ENCODE measurements at places on chromosomes 2 and 18.

DNA sequence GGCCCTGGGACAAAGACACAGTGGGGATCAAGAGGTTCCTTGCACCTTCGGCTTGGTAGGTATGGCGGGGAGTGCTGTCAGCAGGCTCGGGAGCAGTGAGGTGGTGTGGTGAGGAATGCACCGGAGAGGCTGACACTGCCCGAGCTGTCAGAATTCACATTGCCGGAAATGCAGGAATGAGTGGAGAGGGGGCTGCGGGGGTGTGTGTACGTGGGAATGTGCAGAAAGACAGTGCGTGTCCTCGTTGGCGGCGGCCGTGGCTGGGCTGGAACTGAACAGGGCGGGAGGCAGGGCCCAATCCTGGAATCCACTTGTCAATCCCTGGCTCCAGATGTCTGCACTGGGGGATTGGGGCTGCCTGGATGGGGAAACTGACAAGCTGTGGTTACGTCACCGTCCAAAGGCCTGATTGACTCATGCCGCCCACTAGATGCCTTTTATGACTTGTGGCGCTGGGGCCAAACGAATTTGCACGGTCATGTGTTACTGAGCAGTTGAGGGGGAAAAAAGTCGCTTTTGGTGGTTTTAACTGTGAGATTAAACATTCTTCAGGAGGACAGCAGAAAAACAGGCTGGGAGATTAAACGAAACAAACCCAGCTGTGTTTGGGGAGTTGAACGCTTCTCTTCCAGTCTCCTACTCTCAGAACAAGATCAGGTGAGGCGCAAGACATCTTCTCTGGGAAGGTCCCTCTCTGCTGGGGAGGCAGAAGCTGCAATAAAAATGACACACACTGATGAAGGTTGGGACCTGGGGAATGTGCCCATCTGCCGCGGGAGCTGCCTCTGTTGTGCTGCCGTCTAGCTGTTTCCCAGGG, 189.4 kb upstream of the GLI2 start:
- no peak for DNase-seq

GRCh38 chr2:42917425-42917927, 125.1 kb upstream of the HAAO start:
- no peak for DNase-seq

DNA sequence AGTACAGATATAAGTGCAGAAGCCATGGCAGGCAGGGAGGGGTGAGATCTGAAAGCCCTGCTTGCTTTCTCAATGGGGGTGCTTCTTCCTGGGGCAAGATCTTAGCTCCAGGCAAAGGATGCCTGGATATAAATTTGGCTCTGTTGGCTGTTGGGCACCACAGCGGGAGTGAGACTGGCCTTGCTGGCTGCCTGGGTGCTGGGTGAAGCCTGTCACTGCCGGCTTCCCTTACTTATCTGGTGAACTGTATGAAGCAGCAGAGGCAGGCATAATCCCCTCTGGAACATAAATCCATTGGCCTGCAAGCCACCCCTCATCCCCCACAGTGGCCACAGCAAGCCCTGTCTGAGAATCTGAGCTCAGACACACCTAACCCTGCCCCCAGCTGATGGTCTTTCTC, 27.4 kb upstream of the SP140L start:
- no peak for DNase-seq

- DNase-seq: no peak
These were observed 298.5 kb downstream of the EN1 start for GRCh38 chr2:118548880-118549488.

GRCh38 chr2:40030456-40030975, 251.5 kb upstream of the THUMPD2 start:
- no peak for DNase-seq

Data from hypothalamus (tissue), 51 donors.